Fibroblast of skin of scalp (primary cell): ENCODE measurements at places on chromosomes 5 and 9.
A peak's percentile ranks its signal among the peaks of the same experiment; 100 is the strongest.

GRCh38 chr9:36161187-36161586 lies 8.0 kb upstream of the CCIN start:
- peak; percentile 42 for DNase-seq

DNA sequence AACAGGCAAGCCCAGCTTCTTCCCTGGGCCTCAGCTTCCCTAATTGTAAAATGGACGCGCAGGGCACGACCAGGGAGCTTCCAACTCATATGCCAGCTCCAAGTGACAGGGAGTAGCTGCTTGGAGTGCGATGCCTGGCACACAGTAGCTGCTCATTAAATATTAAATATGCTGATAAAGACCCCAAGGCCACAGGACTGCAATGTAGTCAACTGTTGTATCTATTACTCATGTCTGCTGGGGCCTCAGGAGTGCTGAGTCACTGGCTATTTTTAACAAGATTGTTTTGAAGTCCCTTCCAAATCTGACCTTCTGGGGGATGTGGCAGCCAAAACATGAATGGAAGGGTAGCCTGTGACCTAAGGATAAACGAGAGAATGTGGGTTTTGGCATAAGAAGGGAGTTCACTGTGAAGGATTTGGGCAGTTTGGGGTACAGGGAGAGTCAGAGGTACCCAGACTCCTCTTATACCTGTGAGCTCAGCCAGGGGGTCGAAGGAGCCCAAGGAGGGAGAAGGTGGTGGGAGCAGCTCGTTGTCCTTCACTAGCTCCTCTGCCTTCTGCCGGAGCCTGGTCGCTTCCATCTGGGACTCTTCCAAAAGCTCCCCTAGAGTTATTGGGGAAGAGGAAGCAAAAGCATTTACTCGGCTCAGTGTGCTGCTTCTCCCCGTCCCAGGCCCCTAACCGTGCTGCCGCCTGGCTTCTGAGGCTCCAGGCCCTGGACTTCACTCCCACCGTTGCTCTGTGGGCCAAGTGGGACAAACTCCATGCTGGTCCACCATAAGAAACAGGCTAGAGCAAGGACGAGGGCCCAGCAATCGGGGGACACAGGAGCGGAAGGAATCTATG lies 17.5 kb downstream of the TNIP1 start:
- DNase-seq, result peak; percentile 84

- no peak for DNase-seq
Measured at GRCh38 chr5:169148138-169148740, 152.7 kb downstream of the SLIT3 start.

- no peak for DNase-seq
Measured at GRCh38 chr5:67335426-67335825, 138.8 kb upstream of the CD180 start.

- DNase-seq, result no peak
Measured at GRCh38 chr9:91241909-91242308, 119.8 kb downstream of the AUH start.

DNA sequence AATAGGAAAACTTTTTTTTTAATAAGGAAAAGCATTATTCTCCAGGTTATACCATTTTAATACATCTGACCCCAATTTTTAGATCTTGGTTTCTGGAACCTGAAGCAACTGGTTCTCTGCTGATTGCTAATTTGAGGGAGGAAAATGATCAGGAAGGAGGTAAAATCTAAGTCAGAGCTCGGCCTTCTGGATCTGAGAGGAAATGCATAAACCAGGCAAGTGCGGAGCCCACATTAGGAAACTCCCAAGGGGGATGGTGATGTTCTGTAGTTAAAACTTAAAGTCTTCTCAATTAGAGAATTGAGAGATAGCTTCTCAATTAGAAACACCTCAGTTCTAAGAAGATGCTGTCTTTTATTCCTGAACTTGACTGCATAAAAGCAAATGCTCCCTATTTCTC lies 113.5 kb downstream of the TSSK1B start:
- DNase-seq, result no peak

GRCh38 chr5:93120051-93120450 lies 461.0 kb downstream of the NR2F1-AS1 start:
- no peak for DNase-seq

DNA sequence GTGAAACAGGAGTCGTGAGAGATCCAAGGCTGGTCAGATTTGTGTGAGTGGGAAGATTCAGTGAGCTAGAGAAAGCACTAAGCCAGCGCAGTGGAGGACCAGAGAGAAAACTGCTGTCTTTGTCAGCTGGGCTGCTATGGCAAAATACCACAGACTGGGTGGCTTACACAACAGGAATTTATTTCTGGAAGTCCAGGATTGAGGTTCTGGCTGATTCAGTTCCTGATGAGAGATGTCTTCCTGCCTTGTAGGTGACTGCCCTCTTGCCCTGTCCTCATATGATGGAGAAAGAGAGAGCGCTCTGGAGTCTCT lies 24.2 kb upstream of the ANKRD33B start:
- no peak for DNase-seq

- DNase-seq, result peak; percentile 68
Measured at GRCh38 chr5:73201547-73202513, 28.8 kb downstream of the TMEM174 start.

GRCh38 chr5:33166522-33166921 lies 274.2 kb upstream of the TARS1 start:
- no peak for DNase-seq

GRCh38 chr9:77647267-77648233 lies 572 bp downstream of the GNA14 start:
- DNase-seq, result peak; percentile 12

DNA sequence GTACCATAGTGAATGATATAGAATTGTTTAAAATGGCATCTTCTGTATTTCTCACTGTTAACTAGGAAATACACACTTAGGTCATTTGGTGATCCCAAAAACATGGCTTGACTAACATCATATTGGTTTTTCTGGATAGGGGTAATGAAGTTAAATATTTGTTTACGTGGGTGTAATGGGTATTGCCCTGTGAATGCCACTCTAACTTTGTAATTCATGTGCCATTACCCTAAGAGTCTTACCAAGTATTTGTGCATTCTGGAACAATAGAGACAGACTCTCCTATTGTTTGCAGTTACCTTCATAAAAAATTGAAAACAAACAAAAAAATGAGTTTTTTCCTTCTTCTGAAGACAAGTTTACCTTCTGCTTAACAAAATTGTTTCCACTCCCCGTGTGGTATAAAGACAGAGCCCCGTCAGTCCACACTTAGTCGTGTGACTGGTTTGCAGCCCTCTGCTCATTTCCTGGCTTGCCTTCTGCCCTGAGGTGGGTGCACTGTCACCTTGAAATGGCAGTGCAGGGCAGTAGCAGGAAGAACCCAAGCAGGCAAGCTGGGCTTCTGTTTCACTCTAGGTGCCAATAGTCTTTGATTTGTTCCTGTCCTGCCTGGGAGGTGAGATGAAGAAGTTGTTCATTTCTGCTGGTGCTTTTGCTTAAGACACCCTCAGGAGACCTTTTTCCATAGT lies 9.6 kb upstream of the CATSPER3 start:
- no peak for DNase-seq

DNA sequence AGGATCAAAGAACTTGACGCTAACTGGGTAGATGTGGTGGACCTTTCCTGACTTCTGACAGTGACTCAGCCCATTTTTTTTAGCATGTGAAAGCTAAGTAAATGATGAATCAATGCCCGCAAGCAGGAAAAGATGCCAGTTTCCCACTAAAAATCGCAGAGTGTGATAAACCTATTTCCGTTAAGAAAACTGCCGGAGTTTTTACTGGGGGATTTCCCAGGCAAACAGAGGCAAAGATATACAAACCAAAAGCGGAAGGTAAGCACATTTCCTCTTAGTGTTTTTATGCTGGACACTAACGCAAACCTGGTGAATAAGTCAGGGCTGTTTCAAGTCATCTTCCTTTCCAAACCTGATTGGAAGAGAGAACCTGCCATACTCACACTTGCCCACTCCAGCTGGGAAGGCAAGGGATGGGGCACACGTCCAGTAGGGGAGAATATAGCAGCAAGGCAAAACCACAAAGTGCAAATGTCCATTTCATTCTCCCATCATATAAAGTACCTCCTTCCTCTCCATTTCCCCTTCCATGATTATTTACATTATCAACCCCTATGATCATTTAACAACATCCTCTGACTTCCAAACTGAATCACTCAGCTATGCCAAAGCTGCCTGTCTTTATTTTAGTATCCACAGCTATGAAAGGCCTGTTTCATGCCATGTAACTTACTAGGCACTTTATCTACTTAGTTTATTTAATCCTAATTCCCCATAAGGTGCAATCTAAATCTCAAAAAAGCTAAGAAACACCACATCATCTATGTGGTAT lies 349.7 kb upstream of the RFX3 start:
- DNase-seq, result peak; percentile 79

- DNase-seq, result no peak
Measured at GRCh38 chr5:172919525-172920446, 39.4 kb upstream of the RPL26L1 start.

DNA sequence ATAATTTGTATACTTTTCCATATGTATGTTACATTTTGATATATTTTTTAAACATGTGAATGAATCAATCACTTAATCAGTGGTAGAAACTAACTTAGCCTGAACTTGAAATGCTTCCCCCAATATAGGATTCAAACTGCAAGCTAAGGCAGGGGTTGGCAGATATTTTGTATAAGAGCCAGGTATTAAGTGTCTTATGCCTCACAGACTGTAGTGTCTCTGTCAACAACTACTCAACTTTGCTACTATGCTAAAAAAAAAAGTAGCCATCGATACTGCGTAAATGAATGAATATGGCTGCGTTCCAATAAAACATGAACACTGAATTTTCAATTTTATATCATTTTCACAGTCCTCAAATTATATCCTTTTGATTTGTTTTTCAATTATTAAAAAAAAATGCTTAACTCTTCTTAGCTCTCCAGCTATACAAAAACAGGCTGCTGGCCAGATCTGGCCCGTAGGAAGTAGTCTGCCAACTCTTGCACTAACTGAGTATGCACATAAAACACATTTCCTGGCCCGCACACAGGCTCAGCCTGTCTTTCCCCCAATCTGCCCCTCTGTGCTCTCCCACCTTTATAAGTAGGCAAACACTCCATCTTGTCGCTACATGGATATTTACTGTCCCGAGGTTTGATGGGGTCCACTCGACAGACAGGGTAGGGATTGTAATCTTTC lies 91.8 kb downstream of the SAXO1 start:
- no peak for DNase-seq

GRCh38 chr5:35246900-35247647 lies 16.8 kb upstream of the PRLR start:
- DNase-seq, result no peak

- DNase-seq, result no peak
Measured at GRCh38 chr5:145637396-145637795, 197.7 kb downstream of the PRELID2 start.

GRCh38 chr5:55507574-55507973 lies 27.2 kb downstream of the PLPP1 start:
- no peak for DNase-seq

GRCh38 chr9:68895741-68896478 lies 118.0 kb downstream of the PRKACG start:
- peak; percentile 10 for DNase-seq

GRCh38 chr5:181219262-181220177 lies 3.6 kb upstream of the TRIM41 start:
- no peak for DNase-seq

DNA sequence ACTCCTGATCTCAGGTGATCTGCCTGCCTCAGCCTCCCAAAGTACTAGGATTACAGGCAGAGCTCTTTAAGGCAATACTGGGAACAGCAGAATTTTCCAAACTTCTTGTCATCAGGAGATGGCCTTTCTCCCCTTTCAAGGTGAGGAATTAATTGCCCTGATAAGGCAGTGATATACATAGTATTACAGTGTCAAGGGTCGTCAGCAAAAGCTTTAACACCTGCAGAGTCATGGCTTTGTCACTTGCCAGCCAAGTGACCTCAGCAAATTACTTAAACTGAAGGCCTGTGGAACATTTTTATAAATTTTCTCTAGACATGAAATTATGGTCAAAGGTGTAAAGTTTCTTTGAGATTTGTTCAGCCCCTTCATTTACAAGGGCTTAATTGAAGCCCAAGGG lies 59.5 kb downstream of the FBXO38 start:
- DNase-seq, result no peak

- DNase-seq, result peak; percentile 44
Measured at GRCh38 chr5:112077180-112077579, 320.2 kb upstream of the NREP start.

GRCh38 chr9:128696923-128697707 lies 5.2 kb upstream of the PKN3 start:
- no peak for DNase-seq

DNA sequence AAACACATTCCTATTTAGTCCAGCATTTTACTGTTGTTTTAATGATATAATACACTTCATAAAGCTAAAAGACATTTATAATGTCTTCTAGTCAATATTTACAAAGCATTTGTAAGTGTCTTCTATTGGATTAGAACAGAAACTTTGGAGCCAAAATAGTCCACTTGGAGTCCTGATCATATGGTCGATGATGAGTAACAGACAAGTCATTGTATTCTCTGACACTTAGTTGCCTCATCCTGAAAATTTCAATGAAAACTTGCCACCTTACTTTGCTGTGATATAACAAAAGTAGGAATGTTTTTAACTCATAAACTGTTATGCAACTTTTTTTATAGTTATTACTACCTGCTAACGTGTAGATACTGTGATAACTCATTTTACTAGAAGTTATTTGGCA lies 132.5 kb downstream of the GABRB2 start:
- no peak for DNase-seq

DNA sequence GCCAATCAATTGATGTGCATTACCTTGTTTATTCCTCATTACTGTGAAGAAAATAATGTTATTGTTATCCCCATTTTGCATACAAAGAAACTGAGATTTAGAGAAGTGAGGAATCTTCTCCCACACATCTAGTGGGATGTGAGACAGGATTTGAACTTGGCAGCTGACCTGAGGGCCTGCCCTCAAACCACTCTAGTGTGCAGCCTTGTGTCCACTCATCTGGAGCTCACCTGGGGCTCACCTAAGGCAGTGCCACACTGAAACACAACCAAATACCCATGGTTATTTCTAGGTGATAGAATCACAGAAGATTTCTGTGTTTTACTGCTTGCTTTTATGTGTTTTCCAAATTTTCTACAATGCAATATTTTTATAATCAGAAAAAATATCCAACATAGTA lies 94.7 kb upstream of the SAP30L start:
- DNase-seq, result no peak

- no peak for DNase-seq
Measured at GRCh38 chr5:139410121-139410992, 6.5 kb upstream of the SPATA24 start.

- no peak for DNase-seq
Measured at GRCh38 chr5:1784197-1785050, 15.2 kb downstream of the MRPL36 start.

DNA sequence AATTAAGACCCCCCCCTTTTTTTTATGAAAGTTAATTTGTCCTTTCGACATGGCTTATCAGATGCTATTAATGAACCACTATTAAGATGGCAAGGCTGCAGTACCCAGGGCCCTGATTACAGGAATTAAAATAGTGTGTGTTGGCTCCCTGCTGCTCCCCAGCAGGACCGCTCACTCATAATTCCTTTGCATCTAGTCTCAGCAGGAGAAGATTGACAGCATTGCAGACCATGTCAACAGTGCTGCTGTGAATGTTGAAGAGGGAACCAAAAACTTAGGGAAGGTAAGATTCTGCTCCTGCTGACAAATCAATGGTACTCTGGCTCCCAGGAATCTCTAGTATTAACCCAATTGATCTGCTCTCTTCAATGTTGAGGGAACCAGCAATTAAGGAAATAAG lies 61.0 kb downstream of the STX17 start:
- DNase-seq, result no peak
